ENCODE measurements at places on chromosomes 4 and X.

DNA sequence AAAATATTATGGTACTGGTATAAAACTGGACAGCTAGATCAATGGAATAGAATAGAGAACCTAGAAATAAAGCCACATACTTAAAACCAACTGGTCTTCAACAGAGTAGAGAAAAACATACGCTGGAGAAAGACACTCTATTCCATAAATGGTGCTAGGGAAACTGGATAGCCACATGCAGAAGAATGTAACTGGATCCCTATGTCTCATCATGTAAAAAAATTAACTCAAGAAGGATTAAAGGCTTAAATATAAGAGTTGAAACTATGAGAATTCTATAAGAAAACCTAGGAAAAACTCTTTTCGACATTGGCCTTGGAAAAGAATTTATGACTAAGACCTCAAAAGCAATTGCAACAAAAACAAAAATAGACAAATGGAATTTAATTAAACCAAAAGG lies 114.6 kb downstream of the PCDH18 start:
- no peak for DNase-seq

- DNase-seq, result no peak
Observed at GRCh38 chr4:129223945-129224344, 128.0 kb downstream of the C4orf33 start.

DNA sequence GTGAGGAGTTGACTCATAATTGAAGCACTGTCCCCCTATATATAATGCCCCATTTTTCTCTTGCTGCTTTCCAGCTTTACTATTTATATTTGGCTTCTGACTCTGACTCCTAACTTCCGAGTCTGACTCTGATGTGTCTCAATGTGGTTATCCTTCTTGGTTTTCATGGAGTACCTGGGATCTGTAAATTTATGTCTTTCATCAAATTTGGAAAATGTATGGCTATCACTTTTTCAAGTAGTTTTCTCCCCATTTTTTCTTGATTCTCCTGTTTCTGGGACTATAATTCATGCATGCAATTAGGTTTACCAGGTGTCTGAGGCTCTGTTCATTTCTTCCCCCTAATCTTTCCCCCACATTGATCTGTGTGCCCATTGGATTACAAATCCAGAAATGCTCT lies 156.8 kb upstream of the SFRP2 start:
- no peak for DNase-seq

GRCh38 chrX:136910565-136911035 lies 30.1 kb upstream of the RBMX start:
- DNase-seq, result no peak

DNA sequence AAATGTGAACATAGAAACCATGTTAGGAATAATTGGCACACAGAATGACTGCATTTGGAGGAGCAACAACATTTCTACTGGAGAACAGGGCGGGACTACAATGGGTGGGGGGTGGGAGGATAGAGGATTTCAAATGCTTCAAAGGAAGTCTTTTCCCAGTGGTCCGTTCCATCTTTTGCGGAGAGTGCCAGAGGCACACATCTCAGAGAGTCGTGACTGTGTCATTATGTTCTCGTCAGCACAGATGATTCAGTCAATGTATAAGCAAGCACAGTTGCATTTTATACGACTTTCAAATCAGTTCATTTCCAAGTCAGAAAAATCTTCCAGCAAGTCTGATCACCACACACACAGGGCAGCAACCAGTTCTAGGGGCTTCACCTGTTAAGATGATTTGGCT lies 22.7 kb upstream of the GPR50 start:
- no peak for DNase-seq

GRCh38 chr4:77582156-77582555 lies 23.5 kb upstream of the CXCL13 start:
- no peak for DNase-seq

GRCh38 chr4:89357787-89358186 lies 50.2 kb upstream of the GPRIN3 start:
- DNase-seq, result no peak

- no peak for DNase-seq
Observed at GRCh38 chr4:139957065-139957464, 196.9 kb downstream of the MAML3 start.

DNA sequence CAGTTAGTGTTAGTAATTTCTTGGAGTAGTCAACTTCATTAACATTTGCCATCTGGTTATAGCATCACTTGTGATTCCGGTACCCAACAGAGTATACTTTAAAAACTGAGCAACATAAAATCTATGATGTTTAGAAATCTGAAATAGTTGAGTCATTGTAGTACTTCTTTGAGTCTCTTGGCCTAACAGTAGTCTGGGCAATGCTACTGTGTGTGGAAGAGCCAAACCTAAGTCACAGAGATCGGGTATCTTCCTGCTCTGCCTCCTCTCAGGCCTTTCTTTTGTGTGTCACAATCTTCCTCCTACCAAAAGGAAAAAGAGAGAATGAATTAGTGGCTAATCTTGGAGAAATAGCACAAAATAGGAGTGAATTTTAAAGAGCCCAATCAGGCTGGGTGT lies 25.5 kb downstream of the DCUN1D4 start:
- DNase-seq, result no peak

- no peak for DNase-seq
Observed at GRCh38 chr4:129246910-129247461, 151.0 kb downstream of the C4orf33 start.

GRCh38 chrX:78658845-78659744 lies at the start of gene RTL3:
Gene RTL3 (minus strand): TSS chrX:78659328. CDS start chrX:78658420, 908 bp downstream.
- DNase-seq, result peak; percentile 69

DNA sequence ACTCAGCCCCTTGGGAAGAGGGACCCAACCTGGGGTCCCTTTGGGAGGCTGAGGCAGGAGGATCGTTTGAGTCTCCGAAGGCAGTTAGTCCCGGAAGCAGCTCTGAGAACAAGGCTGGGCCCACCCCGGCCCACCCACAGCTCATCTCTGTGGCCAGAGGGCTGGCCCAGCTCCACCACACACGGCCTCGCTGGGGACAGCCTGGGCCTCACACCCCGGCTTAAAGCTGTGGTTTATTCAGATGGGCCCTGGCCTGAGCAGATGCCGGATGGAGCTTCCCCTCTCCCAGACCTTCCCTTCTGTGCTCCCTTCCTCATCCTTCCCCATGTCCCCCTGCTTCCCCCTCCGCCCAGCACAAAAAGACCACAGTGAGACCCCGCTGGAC lies 54.4 kb downstream of the FAM53A start:
- DNase-seq, result no peak

GRCh38 chrX:15033917-15034316 lies 160.7 kb downstream of the MOSPD2 start:
- no peak for DNase-seq

DNA sequence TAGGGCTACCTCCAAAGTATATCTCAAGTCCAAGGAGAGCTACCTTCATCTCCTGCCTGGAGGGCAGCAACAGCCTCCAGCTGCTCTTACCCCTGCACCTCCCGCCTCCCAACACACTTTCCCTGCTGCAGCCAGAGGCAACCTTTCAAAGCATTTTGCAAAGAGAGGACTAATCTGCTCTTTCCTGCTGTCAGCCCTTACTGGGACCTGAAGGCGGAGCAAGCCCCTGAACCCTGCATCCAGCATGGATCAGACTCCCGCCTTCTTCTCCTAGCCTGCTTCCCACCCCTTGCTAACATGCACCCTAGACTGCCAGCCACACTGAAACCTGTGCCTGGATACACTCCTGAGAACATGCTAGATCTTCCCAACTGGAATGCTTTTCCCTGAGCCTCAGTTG lies 37.7 kb upstream of the VMA21 start:
- DNase-seq, result no peak

- no peak for DNase-seq
Observed at GRCh38 chrX:38941675-38942074, 140.4 kb downstream of the MID1IP1 start.

- no peak for DNase-seq
Observed at GRCh38 chr4:177250056-177250696, 59.5 kb upstream of the NEIL3 start.

DNA sequence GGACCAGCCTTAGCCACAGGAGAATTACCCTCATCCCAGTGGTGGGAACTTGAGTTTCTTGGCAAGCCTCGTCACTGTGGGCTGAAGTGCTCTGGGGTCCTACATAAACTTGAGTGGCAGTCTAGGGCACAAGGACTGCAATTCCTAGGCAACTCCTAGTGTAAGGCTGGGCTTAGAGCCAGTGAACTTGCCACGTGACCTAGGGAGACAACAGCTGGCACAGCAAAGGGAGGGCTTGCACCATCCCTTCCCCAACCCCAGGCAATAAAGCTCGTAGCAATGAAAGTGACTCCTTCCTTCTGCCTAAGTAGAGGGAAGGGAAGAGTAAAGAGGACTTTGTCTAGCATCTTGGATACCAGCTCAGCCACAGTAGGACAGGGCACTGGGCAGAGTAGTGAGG lies 81.8 kb downstream of the TEX11 start:
- no peak for DNase-seq

GRCh38 chrX:18748499-18748898 lies 41.1 kb downstream of the PPEF1 start:
- DNase-seq, result no peak

- DNase-seq, result no peak
Observed at GRCh38 chr4:162016219-162016618, 147.6 kb downstream of the FSTL5 start.

DNA sequence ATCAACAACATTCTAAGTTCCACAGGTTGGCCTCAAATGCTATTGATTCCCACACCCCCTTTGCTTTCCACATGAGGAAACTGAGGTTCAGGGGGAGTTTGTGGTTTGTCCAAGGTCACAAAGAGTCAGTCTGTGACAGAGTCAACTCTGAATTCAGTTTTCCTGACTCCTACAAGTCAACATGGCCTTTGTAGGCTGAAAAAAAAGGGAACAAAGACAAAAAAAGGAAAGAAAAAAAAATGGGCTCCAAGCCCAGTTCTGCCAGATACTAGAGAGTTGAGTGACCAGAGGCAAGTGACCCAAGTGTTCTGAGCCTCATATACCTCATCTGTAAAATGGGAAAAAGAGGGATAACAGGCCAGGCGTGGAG lies 16.5 kb upstream of the PIM2 start:
- no peak for DNase-seq

GRCh38 chr4:138948918-138949317 lies 66.7 kb upstream of the NOCT start:
- DNase-seq, result no peak

- no peak for DNase-seq
Observed at GRCh38 chr4:104345598-104346242, 149.0 kb downstream of the CXXC4 start.

DNA sequence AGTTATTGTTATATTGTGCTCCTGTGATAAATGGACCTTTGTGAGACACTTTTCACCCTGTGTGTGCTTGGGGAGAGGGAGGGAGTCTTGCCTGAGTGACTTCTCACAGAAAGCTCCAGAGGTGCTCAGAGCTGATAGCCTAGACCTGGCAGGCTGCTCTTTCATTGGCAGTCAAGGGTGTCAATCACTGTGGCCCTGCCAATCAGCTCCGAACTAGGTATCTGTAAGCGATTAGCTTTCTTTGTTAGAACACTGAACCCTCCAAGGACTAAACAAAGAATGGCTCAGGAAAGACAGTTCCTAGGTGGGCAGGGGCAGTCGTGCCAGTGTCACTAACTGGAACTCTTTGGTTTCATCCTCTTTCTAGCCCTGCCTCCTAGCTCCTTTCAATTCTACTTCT lies 2.7 kb upstream of the NALF2 start:
- DNase-seq, result no peak

DNA sequence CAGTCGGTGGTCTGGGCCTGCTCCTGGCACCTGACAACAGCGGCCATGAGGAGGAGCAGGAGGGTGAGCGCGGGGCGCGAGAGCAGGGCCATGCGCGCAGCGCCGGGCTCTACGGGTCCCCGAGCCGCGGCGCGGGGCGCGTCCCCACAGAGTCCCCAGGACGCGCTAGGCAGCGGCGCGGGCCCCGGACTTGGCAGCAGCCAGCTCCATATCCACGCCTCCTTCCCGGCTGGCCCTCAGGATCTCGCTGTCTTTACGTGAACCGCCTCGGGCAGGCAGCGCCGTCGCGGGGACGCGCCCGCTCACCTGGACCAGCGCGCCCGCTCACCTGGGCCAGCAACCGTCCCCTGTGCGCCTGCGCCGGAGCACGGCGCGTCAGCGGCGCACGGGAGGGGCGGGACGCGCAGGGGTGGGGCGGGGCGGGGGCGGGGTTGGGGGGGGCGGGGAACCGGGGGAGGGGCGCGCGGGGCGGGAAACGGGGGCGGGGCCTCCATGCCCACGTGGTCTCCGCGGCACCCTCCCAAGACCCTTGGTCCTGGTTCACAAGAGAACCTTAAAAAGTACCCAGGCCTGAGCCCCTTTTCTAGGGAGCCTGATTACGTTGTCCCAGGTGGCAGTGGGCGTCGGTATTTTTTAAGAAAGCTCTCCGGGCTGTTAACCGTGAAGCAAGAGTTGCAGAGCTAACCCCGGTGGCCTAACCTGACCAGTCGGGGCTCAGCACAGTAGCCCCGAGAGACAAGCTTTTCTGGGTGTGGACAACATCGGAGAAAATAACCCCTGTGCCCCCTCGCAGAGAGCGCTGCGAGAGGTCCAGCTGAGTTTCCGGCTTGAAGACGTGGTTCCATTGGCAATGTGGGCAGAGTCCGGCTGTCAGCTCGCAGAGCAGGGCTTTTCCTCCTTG lies at the start of gene PLA2G12A:
TSS of gene PLA2G12A (minus strand) at position 353 of the 901 bp plus-strand sequence. CDS start at position 92, 261 bp downstream.
- DNase-seq, result no peak

Measured in AG09309 (cell line).